ENCODE measurements at places on chromosomes 5 and 9.
A peak's percentile ranks its signal among the peaks of the same experiment; 100 is the strongest.

- DNase-seq, result no peak
These were observed 2.1 kb upstream of the CAMLG start for GRCh38 chr5:134736173-134736812.

DNA sequence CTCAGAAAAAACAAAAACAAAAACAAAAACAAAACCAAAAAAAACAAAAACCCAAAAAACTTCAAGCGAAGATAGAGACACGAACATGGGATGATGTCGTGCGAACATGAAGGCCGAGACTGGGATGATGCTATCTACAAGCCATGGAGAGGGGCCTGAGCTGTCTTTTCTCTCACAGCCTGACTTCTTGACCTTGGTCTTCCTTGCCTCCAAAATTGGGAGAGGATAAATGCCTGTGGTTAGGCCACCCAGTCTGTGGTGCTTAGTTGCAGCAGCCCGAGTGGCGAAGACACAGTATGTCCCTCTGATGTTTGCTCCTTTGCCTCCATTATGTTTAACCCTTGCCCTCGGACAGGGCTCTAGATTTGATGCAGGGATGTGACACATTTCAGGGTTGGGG is 130.4 kb upstream of the BASP1 start:
- no peak for DNase-seq

DNA sequence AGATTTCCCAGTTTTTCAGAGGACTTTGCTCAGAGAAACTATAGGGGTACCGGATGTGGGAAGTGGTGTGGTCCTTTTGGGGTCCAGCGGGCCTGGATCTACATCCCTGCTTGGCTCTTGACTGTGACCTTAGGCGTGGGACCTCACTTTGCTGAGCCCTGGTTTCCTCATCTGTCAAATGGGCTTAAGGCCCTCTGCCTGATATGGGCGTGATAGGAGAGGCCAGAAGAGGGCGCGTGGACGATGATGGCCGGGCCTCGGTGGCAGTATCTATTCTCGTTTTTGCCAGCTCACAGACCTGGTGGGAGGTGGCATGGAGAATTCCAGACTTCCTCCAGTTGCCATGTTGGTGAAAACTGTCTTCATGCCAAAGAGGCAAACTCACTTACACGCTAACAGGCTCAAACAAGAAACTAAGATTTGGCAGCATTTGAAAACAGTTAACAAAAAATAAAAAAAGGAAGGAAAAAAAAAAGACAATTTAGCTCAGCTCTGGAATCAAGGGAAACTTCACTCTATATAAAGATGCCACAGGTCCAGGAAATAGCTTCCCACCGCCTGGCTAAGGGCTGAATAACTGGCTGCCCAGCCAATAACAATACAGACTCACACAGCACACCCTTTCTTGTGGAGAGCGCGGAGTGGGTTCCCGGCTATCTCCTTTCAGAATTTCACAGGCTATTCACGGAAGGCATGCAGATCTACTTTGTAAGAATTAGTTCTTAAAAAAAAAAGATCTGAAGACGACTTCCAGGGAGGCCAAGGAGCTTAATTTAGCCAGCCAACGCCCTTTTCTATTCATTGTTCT is 1.7 kb downstream of the SH3PXD2B start:
- DNase-seq, result peak; percentile 56

DNA sequence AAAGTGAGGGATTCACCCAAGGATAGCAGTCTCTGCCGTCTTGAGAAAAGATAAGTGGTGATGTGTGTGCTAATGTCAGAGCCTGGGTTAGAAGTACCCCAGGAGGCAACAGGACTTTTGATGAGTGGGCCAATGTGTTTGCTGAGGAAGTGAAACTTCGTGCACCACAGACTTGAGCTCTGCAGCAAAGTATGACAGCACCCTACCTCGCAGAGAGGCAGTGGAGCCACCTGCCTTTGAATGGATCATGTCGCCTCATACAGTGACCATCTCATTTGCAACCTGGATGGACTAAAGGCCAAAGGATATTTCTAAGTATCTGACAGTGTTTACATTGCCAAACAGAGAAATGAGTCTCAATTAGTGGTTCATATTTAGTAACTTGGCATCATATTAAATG is 593.9 kb upstream of the GRAMD2B start:
- no peak for DNase-seq

- no peak for DNase-seq
These were observed 26.4 kb downstream of the NCS1 start for GRCh38 chr9:130198501-130199179.

DNA sequence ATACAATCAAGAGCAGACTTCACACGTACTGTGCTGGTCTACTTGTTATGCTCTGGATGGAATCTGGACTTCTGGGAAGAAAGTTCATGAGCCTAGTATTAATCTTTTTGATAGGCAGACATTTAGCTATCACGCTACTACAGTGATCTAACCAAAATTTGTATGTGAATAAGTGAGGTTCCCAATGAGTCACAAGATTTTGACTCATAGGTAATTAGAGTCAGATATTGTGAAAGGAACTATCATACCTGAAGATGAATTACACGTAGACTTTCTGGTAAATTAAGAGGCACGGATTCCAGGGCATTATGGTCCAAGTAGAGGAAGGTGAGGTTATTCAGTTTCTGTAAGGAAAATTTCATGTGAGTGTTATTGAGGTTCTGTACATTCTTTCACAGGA is 18.4 kb downstream of the OGN start:
- no peak for DNase-seq

DNA sequence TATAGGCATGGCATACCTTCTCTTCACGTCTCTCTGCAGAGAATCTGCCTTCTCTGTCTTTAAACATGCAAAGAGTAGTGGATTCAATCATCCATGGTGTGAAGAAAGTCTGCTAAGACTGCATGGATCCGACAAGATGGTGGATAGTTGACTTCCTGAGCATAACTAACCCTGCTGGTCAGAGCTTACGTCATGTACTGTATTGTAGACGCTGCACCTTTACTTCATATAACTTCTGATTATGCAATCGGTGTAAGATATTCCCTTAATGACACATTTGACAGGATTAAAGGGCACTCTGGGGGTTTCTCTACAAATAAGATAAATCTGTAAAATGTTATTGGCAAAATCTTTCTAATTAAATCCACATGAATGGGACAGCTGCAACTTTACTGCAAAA is 240.3 kb upstream of the NREP start:
- peak; percentile 56 for DNase-seq

- DNase-seq, result no peak
These were observed 131.4 kb downstream of the COMMD10 start for GRCh38 chr5:116216246-116216645.

DNA sequence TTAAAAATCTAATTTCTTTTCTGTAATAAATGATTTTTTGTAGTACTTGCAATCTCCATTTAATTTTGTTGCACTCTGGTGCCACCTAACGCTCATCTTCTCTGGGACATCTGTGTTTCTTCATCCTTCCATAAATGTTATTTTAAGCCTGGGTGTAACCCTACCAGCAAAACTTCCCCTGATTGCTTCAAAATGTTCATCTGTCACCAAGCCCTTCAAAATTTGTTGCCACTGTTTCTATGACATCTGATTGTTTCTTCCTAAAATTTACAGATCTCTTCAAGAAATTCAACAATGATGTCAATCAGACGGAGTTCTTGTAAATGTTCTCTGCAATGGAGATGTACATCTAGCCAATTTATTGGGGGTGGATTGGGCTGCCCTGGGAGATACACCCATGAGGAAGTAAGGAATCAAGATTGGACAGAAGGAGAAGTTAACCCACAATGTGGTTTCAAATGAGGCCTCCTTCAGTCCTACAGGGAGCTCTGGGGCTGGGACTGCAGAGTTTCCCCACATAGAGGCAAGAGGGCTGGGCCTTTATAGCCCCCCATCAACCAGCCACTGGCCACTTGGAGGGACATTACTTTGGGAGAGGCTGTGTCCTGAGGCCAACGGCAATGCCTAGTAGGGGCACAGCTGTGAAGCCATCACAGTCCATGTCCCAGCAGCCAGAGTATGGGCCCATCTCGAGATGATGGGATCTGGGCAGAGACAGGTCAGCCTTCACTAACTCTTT is 23.3 kb downstream of the MCTP1 start:
- DNase-seq, result peak; percentile 28

DNA sequence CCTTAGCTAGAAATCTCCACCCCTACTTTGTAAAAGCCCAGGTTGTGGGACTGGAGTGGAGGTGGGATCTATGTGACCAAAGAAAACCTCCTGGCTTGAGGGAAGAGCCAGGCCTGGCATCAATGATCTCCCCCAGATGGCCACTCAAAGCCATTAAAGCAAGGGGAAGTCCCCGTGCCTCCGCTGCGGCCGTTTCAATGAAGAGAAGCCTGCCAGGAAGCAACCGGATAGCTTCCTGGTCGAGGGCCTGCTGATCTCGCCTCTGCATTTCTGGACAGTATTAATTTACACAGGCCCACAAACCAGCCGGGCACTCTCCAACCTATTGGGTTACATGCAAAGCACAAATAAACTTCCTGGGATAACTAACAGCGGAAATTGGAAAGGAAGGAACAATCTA is 160.5 kb upstream of the MSX2 start:
- no peak for DNase-seq

GRCh38 chr9:100027543-100027942 is 71.3 kb downstream of the ERP44 start:
- no peak for DNase-seq

GRCh38 chr5:83084336-83084735 is 7.0 kb downstream of the XRCC4 start:
- no peak for DNase-seq

DNA sequence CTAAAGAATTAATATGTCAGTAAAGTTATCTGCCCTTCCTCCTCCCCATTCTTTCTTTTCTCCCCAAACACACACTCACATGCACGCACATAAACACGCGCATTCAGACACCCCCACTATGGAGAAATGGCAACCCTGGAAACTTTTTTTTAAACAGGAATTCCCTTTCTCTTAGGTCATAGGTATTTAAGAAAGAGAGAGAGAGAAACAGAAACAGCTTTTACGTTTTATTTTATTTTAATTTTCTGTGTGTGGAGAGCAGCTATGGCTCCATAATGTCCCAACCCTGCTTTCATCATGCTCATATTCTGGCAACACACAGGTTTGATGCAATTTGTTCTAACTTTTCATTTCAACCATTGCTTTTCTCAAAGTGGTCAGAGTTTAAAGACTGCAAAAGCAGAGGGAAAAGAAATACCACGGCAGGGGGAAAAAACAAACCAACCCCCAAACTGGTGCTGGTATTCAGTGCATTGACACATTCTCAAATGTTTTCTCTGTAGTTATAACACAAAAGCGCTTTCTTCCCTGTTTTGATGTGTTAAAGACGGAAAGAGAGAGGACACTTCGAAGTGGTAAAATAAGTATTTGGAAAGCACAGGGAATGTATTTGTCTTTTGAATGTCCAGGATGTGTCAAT is 126.0 kb upstream of the TMEM161B start:
- no peak for DNase-seq

GRCh38 chr5:149217803-149218155 is 53.9 kb upstream of the AFAP1L1 start:
- no peak for DNase-seq

DNA sequence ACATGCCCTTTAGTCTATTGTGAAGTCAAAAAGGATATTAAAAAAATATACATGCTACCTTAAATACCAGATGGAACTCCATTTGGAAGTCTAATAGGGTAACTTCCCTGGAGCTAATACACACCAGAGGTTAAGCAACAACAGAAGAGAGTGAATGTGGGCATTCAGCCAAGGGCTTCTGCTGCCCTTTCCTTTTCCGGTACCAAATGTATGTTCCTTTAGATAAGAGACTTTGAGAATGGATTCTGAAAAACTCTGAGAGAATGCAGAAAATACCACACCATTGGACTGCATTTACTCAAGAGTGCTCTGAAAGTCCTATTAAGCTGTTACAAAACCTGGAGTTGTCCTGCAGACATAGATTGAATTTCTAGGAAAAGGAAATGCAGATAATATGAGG is 23.8 kb upstream of the TRPM3 start:
- no peak for DNase-seq

- peak; percentile 36 for DNase-seq
These were observed 339.2 kb downstream of the PRR16 start for GRCh38 chr5:120803282-120803681.

GRCh38 chr5:142753116-142753631 is 17.0 kb upstream of the ARHGAP26 start:
- DNase-seq, result no peak

GRCh38 chr9:131290036-131290766 is 678 bp downstream of the PLPP7 start:
- peak; percentile 37 for DNase-seq

DNA sequence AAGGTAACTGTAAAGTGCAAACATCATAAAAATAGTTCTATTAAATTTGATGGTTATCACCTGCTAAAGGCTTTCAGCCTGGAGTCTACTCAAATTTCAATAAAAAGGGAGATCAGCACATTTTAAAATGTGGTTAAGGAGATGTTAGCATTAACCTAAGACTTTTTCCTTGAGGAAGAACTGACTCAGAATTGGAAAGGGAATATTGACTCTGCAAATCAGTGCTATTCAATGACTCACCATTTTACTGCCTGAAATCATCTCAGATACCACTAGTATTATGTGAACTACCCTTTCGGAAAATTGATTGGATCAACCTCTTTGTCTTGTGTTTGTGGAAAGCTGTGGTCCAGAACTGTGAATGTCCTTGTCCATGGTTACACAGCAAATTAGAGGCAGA is 113.3 kb downstream of the ADRB2 start:
- DNase-seq, result peak; percentile 38

- no peak for DNase-seq
These were observed 60.6 kb upstream of the TMEM215 start for GRCh38 chr9:32722704-32723103.

DNA sequence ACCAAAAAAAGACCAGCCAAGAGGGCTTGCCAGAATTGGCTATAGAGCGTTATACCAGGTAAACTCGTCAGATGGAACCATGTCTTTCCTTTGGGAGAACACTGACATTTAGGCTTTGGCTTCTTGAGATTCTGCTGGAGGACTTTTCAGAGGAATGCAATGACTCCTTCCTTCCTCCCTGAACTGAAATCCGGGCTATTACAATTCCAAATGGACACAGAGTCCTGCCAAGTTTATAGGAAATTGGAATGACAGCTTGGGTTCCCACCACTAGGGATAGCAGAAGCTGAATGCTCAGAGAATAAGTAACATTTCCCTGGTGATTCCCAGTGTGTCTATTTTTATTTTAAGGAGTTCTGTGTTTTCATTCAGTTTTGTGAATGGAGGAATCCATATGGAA is 143.0 kb downstream of the FGF1 start:
- peak; percentile 51 for DNase-seq

DNA sequence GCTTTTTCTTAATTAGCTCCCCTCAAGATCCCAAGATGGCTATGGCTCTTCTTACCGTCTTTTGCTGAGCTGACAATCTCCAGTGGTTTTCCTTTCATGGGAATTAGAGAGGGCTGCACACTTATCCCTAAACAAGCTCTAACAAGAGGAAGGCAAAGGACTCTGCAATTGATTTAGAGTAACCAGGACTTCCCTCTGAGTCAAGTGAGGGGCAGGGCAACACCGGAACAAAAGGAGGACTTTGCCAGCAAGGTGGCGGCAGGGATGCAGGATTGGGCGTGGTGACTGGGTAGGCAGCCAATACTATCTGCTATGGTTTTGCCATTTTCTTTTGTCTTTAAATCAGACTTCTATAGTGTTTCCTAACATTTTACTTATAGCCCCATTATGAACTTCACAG is 9.8 kb downstream of the SLC44A1 start:
- DNase-seq, result no peak

Measured in AG08395 (cell line).